IPS DF 19.7 (cell line): ENCODE measurements at places on chromosomes 4 and X.

GRCh38 chrX:21802054-21802670 is 37.3 kb upstream of the MBTPS2 start:
- DNase-seq: no peak

DNA sequence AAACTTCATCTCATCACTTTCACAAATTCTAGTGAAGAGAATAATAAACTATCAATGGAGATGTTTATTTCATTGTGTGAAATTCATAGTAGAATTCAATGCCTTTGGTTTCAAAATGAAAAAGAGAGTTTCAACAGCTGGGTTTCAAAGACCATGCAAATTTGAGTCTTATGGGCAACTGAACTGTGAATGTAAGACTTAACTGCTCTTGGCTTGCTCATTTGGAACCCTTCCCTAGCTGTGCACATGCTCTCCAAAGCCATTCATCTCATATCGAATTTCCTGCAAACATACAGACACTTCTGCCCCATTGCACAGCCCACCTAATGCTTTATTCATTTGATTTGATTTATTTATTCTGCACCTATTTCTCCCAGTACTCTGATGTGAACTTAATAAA is 154.5 kb downstream of the GRXCR1 start:
- DNase-seq: no peak

- DNase-seq: peak; percentile 82
Measured at GRCh38 chr4:77193511-77194102, 36.6 kb downstream of the CCNG2 start.

GRCh38 chr4:76706581-76706980 is 191.4 kb downstream of the SOWAHB start:
- no peak for DNase-seq

- DNase-seq: no peak
Measured at GRCh38 chr4:158315706-158316105, 105.4 kb downstream of the TMEM144 start.

GRCh38 chr4:3323071-3323481 is 30.3 kb downstream of the RGS12 start:
- DNase-seq: no peak

- DNase-seq: no peak
Measured at GRCh38 chrX:45740291-45740690, 539.6 kb upstream of the DIPK2B start.

DNA sequence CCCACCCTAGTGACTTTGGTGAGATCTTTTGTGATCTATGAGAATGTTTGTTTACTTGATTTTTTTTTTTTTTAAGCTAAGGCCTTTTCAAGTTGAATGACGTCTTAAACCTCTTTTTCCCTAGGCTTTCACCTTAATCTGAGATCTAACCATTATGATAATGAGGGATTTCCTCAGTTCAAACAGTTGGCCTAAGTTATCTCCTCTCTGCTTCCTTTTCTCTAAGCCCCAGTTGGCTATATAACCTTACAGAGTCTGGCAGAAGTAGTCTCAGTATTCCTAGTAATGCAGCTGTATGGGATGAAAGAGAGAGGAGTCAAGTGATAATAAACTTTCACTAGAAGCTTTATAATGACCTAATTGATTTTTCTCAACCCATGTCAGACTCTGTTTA is 99.0 kb downstream of the STIM2 start:
- DNase-seq: no peak

DNA sequence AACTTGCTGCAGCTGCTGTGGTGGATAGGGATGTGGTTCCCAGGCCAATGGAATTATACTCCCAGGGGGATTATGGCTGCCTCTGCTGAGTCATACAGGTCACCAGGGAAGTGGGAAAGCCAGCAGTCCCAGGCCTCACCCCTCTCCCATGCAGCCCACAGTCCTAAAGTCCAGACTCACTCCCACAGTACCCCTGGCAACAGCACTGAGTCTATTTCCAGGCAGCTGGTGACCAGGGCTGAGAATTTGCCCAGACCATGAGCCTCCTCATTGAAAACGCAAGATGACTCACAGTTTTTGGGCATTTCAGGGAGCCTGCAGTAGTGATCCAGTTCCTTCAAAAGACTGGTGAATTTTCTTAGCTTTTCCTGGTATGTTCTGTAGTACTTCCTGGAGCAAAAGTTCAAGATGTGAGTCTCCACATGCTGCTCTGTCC is 137.6 kb downstream of the NPNT start:
- no peak for DNase-seq

GRCh38 chrX:63750811-63751210 is 34.2 kb downstream of the ARHGEF9 start:
- DNase-seq: no peak
